Activated naive CD8-positive, alpha-beta T cell treated with anti-CD3 and anti-CD28 coated beads for 36 hours (primary cell): ENCODE measurements at places on chromosomes 1 and 21.

GRCh38 chr1:36557041-36558000, 74.6 kb upstream of the CSF3R start:
- no peak for DNase-seq

GRCh38 chr1:36232212-36233095, 8.2 kb downstream of the THRAP3 start:
- no peak for DNase-seq

DNA sequence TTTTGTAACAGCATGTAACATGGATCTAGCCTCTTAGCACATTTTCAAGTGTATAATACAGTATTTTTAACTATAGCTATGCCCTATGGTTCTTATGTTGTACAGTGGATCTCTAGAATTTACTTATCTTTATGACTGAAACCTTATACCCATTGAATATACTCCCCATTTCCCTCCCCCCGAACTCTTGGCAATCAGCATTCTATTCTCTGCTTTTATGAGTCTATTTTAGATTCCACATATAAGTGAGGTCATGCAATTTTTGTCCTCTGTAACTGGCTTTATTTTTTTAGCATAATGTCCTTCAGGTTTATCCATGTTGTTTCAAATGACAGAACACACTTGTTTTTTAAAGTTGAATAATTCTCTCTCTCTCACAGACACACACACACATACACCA, 3.1 kb upstream of the GBP6 start:
- DNase-seq, result no peak

GRCh38 chr1:227136210-227136820, 182.0 kb downstream of the CDC42BPA start:
- DNase-seq, result no peak

DNA sequence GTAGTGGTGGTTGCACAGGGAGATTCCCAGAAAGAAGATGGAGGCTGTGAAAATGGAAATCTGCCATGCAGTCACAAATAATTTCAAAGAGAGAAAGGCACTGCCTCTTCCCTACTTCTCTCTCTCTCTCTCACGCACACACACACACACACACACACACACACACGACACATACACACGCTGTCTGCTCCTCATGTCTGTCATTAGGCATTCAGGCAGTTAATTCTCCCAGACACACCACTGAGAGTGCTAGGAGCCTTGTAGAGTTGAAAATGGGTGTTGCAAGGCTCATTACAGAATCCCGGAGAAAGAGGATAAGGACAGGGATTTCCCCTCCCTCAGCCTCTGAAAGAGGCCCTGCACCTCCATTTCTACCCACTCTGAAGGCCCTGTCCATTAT, 47.8 kb upstream of the LRRN2 start:
- DNase-seq, result no peak

GRCh38 chr1:183403498-183403897, 14.7 kb downstream of the NMNAT2 start:
- no peak for DNase-seq

- no peak for DNase-seq
Observed at GRCh38 chr1:108051631-108052377, 86.8 kb upstream of the VAV3 start.

DNA sequence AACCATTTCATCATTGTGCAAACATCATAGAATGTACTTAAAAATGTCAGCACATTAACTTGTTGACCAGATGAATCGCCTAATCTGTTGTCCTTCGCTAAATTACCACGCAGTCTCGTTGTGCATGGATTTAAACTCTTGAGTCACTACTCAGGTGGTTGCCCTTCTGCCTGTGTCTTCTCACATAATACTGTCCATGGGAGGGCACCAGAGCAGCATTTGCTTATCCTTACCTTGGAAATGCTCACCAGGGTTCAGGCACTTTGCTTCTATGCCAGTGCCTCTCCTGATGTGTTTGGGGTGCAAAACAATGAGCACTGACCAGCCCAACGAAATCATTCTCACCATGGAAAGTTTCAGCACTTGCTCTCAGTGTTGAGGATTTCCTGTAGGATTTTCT, 559.9 kb downstream of the RWDD3 start:
- DNase-seq, result no peak

GRCh38 chr1:59597420-59598119, 217.2 kb upstream of the HOOK1 start:
- no peak for DNase-seq

DNA sequence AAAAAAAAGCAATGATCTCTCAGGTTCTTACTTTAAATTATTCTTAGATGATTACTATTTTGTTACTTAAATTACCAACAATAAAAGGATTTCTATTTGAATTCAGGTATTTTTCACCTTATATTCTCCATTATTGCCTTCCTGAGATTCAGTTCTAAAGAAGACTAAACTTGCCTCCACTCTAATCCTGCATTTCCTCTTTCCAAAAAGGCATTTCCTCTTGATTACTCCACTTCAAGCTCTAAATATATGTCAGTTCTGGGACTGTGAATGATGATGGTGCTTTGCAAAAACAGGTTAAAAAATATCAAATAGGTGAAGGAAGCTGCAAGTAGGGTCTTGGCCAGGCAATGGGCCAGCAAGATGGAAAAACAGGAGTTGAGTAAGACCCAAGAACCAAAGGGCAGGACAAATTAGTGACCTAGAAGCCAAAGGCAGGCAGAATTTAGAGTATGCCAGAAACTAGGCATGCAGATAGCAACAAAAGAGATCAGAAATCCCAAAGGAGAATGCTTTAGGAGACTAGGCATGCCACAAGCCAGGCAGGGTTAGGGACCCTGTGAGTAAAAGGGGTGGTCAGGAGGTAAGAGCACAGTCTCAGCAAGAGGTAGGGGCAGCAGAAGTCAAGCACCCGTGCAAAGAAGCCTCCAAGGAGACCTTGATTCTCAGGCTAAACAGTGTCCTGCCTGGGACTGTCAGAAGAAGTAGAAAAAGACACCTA, 11.3 kb upstream of the DIPK1A start:
- no peak for DNase-seq
